ENCODE measurements at places on chromosomes 7 and 10.

GRCh38 chr10:43739161-43739560, 90.5 kb upstream of the ZNF32 start:
- no peak for DNase-seq

DNA sequence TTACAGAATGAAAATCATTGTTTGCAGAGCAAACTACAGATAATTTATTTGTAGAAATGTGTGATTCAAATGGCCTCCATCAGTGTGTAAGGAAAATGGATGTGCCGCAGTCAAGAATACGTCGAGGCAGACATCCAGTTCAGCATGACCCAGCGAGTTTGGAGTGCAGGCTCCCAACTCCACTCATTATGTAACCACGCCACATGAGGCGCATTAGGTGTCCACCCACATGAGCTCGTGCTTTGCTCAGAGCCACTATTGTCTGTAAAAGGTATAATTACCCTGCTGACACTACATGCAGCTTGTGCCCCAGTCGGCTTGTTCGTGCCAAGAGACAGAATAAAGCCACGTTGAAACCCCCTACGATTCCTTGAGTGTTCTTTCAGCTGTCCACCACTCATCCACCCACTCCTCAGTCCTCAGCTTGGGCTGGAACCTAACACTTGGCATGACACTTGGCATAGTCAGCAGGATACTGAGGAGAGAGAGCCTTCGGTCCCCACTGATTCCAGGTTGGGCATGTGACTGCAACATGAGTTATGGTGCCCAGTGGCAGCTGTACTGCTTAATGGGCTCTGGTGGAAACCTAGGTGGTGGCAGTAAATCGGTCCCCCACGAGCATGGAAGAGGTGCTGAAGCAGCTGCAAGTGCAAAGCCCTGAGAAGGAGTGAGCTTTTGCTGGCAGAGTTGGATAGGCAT, 102.7 kb downstream of the BICC1 start:
- no peak for DNase-seq

GRCh38 chr7:138952791-138953190, 28.4 kb downstream of the KIAA1549 start:
- DNase-seq: no peak

DNA sequence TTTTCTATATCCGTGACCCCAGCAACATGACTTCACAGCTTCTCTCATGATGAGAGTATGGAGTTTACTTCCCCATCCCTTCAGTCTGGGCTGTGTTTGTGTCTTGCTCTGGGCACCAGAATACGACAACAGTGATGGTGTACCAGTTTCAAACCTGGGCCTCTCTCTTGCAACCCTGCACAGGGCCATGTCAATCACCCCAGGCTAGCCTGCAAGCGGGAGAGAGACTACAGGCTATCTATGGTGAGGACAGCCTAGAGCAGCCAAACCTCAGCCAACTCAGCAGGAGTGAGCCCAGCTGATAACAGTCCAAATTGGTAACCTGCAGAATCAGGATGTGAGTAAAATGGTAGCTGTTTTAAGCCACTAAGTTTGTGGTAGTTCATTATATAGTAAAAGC, 235.8 kb downstream of the CHCHD3 start:
- DNase-seq: peak; percentile 25

DNA sequence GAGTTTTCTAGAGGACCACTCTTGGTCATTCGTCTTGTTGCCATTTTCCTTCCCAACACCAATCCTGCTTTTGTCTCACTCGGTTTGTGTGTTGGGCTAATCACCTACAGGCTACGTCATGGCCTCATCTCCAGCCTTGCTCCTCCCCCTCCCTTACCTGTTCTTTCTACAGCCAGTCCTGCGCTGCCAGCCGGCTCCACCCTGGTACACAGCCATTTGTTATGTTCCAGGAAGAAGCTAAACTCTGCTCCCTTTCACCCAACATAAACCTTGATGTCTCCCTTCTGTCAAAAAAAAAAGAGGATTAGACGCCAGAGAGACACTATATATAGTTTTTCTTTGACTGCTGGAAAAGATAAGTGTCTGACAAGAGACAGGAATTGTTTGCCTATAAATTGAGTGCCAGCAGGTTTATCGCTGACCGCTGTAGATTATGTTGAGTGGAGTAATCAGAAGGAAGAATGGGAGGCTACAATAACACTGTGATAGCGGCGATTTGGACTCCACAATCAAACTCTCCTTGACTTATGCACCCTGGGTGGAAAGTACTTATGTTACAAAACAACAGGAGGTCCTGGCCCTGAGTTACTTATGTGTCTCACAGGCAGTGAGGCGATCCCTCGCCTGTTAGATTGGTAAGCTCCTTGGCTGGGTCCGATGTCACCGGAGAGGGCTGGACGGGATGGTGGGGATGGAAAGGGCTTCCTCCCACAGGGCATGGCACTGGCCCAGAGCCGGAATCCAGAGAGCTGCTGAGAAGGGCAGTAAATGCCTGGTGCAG, 171.3 kb upstream of the BMPER start:
- DNase-seq: no peak

DNA sequence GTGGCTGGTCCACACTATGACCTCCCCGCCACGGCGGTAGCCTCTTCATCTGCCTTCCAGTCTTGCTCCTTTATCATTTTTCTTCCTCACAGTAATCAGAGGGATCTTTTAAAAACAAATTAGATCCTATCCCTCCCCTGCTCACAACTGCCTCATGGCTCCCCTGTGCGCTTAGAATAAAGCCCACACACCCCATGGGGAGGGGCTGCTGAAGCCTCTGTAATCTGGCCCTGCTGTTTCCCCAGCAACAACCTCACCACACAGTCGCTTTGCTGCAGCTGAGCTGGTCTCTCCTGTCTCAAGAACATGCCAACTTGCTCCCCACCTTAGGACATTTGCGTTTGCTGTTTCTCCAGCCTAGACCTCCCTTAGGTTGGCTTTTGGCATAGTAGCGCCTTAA, 41.0 kb downstream of the SP8 start:
- DNase-seq: no peak

GRCh38 chr7:157619753-157620525, 283.1 kb downstream of the DNAJB6 start:
- DNase-seq: no peak

- DNase-seq: no peak
Measured at GRCh38 chr7:135326636-135327280, 93.1 kb downstream of the STRA8 start.

GRCh38 chr10:100972904-100973535, 3.7 kb downstream of the SEMA4G start:
- no peak for DNase-seq

GRCh38 chr10:100485801-100486495, 23.1 kb downstream of the WNT8B start:
- DNase-seq: no peak

GRCh38 chr10:109647627-109648026, 275.7 kb downstream of the XPNPEP1 start:
- DNase-seq: no peak

- no peak for DNase-seq
Measured at GRCh38 chr7:72309476-72309875, 102.7 kb downstream of the CALN1 start.

DNA sequence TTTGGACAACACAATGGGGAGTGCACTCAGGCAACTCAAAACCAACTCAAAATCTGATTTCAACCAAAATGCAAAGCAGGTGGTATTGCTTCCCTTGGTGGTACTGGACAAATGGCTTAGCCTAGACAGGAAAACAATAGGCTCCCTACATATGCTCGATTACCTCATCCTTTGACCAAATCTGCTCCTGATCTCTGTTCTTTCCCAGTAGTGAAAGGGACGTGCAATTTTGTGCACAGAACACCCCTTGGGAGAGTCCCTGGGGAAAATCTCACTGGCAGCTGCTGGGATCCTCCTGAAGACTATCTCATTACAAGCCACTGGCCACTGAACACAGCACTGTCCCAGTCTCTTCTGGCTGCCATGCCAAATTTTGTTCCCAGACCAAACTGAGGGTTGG, 149.2 kb upstream of the VSTM2A start:
- DNase-seq: no peak

DNA sequence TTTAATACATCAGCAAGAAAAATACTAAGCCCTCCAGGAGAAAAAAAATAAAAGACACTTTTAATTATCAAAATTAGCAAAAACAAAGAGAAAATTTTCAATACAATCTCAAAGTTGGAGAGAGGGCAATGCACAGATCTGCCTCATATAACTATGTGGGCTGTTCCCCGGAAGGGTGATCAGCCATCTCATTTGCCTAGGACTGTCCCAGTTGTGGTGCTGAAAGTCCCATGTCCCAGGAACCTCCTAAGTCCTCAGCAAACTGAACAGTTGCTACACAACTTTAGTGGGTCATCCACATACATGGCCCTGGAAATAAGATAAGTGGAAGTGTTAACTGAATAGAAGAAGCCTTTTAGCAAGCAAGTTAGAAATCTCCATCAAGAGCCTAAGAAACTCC, 14.4 kb downstream of the CFAP70 start:
- no peak for DNase-seq

- no peak for DNase-seq
Measured at GRCh38 chr10:26090026-26090425, 126.5 kb upstream of the GAD2 start.

DNA sequence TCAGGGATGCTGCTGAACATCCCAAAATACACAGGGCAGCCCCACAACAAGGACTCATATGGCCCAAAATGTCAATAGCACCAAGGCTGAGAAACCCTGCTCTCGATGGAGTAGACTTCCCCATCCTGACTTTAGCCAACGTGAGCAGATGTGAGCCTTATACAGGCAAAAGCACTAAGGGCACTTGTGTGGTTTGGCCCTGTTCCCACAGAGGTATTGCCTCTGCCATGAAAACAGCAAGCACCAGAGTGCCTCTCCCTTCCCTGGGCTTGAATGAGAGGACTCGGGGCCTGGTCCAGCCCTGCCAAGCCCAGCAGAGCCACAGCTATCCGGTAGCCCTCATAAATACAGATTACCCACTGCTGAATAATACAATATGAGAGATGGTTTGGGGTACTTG, 47.5 kb downstream of the ACSM6 start:
- DNase-seq: no peak

DNA sequence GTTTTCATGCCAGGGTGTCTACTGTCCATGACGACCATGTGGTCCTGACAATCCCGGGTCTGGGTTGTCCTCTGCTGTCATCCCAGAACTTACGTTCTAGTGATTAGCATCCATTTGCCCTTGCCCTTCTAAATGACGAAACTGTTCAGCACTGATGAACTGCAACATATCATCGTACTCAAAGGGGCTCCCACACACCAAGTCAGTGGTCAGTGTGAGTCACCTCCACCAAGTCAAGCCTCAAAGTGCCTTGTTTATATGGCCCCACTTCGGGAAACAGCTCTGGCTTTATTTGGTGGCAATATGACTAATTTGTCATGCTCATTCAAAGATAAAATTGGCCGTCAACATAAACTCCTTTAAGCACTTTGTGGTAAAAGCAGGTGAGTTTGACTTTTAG, 110.7 kb downstream of the FRMD4A start:
- no peak for DNase-seq

DNA sequence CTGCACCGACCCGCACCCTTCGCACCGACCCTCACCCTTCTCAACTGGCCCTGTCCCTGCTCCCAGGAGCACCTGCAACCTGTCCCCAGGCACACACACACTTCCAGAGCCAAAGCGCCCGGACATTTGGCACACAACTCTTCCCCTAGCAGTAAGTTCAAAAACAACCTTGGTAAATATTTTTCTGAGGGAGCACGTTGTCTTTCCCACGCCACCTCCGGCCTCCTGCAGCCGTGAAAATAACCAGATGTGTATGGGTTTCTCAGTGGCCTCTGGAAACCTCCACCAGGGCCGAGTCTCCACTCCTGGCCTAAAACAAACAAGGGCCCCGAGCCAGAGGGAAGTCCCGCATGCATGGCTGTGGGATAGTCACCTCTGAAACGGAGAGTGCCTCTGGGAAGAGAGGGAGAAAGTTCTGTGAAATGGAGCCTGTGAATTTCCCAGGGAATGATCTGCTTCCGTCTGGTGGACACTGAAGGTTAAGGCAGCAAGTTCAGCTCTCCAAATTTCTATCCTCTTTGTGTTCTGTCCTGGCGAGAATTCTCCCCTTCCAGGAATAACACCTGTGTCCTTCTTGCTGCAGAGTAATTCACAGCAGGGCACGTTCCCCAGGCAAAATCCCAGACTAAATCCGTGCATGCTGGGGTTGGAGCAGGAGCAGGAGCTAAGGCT, 15.8 kb downstream of the PODXL start:
- DNase-seq: no peak

DNA sequence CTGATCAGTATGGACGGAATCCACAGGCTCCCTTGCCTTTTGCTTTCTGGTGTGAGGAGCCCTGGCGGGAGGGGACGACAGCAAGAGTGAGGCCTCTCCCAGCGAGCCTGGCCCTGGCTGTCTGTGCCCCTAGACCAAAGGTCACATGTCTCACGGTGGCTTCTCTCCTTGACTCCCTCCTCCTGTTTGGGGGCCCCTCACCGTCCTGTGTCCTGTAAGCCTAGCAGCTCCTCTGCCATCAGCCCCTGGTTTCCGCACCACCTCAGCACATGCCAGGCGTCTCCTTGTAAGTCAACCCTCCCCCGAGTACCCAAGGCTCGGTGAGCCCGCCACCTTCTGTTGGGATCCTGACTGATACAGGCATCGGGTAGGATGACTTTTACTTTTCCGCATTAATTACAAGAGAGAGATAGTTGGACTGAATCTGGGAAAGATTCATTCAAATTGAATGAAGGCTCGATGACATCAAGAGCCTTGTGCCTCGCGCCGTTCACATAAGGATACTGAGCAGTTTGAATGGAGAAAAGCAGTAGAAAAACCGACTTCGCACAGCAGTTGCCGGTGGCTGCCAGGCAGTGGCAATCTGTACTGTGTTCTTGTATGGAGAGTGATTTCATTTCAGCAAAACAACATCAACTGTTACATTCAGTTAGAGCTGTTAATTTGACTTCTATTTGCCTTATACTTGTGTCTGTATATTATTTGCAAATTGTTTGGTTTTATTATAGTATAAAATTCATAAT, 119.8 kb downstream of the XRCC2 start:
- DNase-seq: no peak
